ENCODE measurements at places on chromosomes 11 and 22.
A peak's percentile ranks its signal among the peaks of the same experiment; 100 is the strongest.

DNA sequence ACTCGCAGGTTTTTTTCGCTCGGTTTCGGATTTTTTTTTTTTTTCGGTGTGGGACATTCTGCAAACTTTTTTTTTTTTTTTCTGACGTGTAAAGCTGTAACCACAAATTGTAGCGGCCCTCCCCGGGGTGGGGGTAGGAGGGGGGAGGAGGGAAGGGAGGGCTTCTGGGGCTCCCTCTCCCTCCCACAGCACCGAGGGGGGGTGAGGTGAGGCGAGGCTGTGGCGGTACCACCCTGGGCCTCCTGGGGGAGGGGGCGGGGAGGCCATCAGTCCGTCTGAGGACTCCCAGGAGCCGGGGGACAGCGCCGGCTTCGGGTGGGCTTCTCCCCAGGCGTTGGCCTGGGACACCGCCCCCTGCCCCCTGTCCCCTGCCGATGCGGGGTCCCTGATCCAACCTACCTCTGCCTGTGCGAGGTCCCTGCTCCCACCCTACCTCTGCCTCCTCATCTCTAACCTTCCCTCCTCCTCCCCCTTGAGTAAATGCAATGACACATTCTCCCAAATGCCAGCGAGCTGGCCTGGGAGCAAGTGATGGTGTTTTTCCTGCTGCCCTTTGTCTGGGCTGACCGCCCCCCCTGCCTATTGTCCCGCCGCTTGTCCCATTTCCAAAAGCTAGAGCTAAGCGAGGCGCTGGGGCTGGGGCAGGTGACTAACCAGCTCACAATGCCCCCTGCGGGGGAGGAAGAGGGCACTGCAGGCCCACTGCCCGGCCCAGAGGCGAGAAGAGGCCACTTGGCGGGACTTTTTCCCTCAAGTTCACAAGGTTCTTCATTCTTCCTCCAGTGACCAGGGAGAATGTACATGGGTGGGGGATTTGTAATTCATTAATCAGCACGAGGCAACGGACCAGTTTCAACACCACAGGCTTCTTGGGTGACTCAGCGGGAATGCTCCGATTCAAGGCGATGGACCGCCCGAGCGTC lies 511 bp upstream of the CLCF1 start:
- DNase-seq = peak; percentile 90

- DNase-seq = no peak
Measured at GRCh38 chr11:59957094-59957493, 6.7 kb upstream of the OOSP4A start.

- DNase-seq = no peak
Measured at GRCh38 chr11:8312986-8313385, 49.3 kb upstream of the LMO1 start.

- DNase-seq = peak; percentile 45
Measured at GRCh38 chr22:24424001-24424900, 3.1 kb upstream of the ADORA2A start.

DNA sequence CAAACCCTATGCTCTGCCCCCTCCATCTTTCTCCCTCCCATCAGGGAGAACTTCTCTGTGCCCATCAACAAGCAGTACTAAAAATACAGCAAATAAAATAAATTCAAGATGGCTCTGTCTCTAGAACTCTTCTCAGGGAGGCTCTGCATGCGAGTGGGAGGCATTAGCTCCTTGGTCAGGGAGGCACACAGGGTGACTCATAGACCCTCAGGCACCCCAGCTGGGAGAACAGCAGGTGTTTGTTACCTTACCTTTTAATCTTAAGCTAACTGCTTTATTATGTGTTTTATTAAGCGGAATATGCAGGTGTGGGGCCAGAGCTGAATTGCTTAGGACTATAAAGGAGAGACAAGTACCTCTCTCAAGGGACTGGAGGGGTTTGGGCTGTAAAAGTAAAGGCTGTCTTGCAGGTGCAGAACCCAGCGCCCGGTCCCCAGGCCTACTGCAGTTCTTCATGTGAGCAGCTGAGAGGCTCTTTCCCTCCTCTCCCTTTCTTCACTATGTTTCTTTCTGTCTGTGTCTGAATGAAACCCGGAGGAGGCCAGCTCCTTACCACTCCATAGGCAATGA lies 20.8 kb downstream of the CSNK2A3 start:
- no peak for DNase-seq

DNA sequence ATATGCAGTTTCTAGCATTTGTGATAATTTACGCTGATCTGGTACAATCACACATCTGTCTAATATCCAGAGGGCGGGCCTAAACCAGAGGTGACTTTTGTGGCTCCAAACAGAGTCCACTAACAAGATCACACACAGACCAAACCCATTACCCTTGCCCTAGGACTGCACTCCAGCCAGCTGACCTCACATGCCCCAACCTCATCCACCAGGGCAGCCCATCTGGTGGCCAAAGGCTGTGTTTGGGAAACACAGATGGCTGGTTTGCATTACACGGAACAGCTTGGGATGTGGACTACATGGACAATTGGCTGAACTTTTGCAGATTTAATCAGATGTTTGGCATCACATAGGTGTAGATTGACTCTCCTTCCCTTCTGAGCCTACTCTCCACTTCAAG lies 228.2 kb downstream of the GRIK4 start:
- DNase-seq = no peak

DNA sequence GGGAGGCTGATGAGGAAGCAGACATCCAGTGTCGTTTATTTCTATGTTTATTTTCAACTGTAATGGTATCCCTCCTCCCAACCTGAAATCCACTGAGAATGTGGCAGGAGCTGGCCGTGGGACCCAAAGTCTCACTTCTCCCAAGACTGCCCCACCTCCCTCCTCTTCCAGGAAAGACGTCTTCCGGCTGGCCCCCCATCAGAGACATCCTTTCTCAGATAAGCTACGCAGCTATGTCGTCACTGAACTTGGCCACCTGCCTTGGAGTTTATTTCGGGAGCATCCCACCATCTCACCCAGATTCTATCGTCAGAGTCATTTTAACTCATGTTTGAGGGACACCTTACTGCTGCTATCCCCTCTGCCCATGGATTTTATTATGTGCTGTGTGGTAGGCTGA lies 13.9 kb downstream of the TMEM184B start:
- no peak for DNase-seq

DNA sequence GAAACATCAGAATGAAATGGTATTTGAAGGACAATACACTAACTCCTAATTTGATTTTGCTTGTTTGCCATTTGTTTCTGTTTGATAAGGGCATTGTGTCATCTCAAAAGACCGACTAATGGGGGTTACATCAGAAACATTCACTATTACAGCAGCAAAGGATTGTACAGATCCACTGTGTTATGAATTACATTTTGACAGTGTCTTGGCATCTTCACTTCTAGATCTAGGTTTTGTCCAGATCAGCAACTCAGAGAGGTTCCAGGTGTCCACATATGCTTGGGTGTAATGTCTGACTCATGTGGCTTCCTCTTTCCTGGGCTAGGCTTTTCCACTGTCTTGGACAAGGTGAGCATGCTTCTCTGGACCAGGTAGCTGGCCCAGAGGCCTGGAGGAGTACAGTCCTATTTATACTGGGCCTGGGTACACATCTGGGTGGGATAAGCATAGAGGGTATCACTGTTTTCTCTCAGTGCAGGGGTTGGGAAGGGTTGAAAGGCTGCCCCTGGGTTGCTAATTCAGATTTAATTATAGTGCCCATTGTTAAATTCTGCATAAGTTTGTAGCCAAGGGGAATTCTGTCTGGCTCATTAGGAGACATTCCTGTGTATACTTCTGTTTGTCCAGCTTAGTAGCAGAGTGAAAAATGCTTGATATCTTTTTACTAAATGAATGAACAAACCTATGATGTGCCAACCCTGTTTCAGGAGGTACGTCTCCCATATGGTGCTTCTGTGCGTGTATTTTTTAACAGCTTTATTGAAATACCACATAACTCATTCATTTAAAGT lies 23.8 kb downstream of the DDI1 start:
- no peak for DNase-seq

GRCh38 chr11:104043142-104043541 lies 6.7 kb downstream of the DDI1 start:
- no peak for DNase-seq

GRCh38 chr11:93852242-93852641 lies 1.8 kb upstream of the VSTM5 start:
- DNase-seq = no peak

GRCh38 chr22:48343461-48343860 lies 1484.2 kb downstream of the BRD1 start:
- no peak for DNase-seq

DNA sequence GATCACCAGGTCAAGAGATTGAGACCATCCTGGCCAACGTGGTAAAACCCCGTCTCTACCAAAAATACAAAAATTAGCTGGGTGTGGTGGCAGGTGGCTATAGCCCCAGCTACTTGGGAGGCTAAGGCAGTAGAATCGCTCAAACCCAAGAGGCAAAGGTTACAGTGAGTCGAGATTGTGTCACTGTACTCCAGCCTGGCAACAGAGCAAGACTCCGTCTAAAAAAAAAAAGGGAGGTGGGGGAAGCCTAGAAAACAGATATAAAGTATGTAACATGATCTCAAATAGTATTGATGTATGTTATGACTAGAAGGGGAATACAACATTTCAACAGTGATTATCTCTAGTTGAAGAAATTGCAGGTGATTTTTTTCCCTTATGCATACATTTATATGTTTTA lies 61.4 kb downstream of the SLC1A2 start:
- no peak for DNase-seq

DNA sequence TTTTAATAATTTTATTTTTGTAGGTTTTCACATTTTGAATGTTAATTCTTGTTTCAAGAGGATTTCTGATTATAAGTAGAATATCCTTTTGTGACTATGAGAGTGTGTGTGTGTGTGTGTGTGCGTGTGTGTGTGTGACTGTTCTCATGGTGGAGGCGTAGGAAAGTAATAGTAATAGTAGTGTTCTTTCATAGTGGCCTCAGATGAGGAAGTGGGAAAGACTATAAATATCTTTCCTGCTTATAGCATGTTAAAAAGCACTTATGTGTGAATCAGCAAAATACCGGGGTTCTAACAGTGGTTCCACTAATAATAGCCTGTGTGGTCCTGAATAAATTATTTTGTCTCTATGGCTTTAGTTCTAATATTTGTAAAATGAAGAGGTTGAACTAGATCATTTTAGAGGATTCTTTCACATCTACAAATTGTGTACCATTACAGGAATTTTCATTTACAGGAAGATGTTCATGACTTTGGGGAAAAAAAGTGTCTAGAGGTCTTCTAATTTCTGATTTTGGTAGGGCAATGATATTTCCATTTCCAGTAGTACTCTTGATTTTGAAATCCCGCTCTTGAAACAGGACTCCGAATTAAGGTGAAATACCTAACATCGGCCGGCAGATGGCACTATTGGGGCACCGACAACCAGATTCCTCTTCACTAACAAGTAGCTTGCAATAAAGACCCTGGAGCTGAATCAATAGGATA lies 29.9 kb upstream of the OR10G7 start:
- DNase-seq = peak; percentile 64

DNA sequence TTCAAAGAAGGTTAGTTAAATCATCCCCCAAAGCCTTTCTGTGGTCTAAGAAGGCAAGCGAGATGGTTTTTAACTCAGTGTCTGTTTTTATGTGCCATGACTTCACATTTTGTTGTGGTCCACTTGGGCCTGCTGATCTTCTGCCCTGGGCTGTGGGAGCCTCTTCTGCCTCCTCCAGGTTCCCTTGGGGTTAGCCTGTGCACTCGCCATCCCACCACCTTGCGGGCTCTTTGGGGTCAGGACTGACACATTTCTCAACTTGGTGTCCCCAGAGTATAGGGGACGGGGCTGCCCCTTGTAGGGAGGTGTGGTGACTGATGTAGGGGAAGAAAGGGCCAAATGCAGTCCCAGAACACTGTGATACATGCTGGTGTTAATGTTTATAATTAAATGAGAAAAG lies 207.0 kb downstream of the TBC1D22A start:
- DNase-seq = no peak

DNA sequence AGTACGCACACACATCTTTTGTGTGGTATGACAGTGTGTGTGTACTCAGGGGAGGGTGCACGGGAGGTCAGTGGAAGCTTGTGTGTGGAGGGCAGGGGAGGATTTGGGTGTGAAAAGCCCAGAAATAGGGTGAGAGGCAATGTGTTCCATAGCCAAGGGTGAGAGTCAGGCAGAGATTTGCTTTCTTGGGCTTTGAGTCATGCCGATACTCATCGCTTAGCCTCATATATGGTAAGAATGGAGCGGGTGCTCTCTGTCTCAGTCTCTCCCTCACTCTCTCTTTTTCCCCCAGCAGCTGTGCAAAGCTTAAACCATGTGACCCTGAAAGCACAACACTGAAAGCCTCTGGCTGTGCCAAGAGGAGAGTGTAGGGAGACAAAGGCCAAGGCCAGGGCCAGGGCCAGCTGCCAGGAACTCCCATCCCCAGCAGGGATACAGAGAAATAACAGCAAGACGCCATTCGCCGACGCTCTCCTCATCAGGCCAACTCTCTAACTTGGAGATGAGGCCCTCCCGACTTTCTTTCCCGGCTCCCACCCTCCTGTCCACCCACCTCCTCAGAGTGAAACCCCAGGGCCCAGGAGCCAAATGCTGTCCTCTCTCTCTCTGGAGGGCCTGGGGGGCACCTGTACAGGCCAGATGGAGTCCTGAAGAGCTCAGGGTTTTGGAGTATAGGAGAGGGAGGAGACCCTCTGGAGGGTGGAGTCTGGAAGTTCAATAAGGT lies 20.3 kb upstream of the MICAL3 start:
- DNase-seq = no peak

GRCh38 chr11:14727746-14728145 lies 84.1 kb downstream of the PDE3B start:
- no peak for DNase-seq

GRCh38 chr22:47355776-47356510 lies 593.5 kb downstream of the TBC1D22A start:
- DNase-seq = no peak

- DNase-seq = no peak
Measured at GRCh38 chr11:57778318-57779037, 16.9 kb downstream of the CTNND1 start.
